ENCODE measurements at places on chromosomes 7 and 10.

DNA sequence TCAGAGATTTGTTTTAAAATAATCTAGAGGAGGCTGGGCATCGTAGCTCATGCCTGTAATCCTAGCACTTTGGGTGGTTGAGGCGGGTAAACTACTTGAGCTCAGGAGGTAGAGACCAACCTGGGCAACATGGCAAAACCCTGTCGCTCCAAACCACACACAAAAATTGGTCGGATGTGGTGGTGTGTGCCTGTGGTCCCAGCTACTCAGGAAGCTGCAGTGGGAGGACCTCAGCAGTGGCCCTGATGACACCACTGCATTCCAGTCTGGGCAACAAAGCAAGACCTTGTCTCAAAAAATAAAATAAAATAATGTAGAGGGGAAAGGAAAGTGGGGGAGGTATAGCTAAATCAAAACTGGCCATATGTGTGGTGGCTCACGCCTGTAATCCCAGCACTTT, 13.9 kb upstream of the PPP3CB start:
- DNase-seq = no peak

DNA sequence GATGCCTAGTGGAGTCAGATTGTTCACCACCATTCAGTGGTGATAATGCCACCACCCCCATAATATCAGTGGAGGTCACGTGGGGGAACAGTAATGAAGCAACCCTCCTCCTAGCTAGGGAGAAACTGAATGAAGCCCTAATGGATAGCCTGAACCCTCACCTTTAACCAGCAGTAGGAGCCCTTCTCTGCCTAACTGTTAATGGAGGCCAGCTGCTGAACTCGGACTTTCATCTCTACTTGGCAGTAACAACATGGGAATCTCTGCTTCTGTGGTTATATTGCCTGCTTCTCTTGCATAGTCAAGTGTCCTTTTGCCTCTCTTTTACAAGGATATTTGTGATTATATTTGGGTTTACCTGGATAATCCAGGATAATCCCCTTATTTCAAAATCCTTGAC, 1097.9 kb downstream of the REEP3 start:
- no peak for DNase-seq

DNA sequence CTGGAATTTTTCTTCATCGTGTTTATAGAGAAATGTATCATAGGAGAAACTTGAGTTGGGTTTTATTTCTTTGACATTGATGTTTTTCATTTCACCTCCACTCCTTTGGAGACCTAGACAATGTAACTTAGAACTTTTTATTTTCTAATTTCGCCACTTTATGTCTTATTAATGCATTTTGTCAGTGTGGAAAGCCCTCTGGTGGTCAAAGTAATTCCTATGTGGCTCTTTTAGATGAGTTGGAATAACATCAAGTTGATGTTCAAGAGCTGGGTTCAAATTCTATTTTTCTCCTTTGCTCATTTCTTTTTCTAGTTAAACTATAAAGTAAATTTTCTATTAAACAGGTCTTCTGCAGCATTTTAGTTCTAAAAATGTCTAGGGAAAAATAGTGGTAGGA, 478.6 kb downstream of the LRMDA start:
- peak; percentile 35 for DNase-seq

GRCh38 chr7:90298145-90299038, 22.7 kb downstream of the FAM237B start:
- DNase-seq = peak; percentile 59

GRCh38 chr7:17302575-17303142, 4.2 kb downstream of the AHR start:
- DNase-seq = no peak

DNA sequence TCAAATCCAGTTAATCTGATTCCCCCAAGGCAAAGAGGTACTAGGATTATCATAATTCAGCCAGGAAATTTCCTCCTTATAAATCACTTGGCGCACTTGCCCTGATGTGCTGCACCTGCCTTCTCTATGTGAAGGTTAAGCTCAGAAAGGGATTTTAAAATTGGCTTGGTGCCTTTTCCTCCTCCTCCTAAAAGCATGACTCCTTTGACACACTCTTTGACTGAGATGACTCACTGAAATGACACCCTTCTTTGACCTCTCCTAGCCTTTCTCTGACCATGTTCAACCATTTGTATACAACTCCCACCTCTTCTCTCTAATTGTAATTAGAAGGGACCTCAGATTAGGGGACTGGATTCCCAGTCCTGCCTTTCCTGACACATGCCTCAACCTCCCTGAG, 46.5 kb downstream of the ABLIM1 start:
- DNase-seq = no peak

GRCh38 chr10:28586176-28586575, 53.3 kb downstream of the WAC start:
- DNase-seq = no peak

DNA sequence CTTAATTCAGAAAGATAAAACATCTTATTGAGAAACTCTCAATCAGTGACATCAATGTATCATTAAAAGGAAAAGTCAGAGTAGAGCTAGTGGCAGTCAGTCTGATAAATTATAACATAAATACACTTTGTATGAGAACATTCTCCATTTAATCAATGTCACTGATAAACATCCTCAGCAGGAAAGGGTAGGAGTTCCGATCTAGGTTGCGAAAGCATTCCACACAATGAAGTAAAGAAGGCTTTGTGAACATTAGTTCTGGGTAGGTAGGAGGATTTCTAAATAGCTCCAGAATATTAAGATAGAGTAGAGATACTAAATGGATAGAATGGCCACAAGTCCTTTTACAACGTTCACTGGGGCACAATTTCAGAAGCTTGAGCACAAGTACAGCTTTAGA, 179.7 kb upstream of the MALRD1 start:
- no peak for DNase-seq

- no peak for DNase-seq
Observed at GRCh38 chr10:11285171-11285570, 267.5 kb downstream of the CELF2 start.

DNA sequence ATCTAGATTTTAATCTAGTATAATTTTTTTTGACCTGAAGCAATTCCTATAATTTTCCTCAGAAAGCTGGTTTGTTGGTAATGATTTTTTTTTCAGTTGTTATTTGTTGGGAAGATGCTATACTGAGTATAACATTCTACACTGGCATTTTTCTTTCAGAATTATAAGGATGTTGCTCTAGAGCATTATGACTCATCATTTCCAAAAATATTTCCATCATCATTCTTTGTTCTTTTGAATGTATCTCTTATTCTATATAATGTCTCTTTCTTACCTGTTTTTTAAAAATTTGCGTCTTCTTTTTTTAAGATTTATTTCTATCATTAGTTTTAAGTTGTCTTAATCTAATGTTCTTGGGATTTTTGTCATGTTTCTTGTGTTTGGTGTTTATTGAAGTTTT, 356.5 kb upstream of the KCND2 start:
- DNase-seq = no peak

DNA sequence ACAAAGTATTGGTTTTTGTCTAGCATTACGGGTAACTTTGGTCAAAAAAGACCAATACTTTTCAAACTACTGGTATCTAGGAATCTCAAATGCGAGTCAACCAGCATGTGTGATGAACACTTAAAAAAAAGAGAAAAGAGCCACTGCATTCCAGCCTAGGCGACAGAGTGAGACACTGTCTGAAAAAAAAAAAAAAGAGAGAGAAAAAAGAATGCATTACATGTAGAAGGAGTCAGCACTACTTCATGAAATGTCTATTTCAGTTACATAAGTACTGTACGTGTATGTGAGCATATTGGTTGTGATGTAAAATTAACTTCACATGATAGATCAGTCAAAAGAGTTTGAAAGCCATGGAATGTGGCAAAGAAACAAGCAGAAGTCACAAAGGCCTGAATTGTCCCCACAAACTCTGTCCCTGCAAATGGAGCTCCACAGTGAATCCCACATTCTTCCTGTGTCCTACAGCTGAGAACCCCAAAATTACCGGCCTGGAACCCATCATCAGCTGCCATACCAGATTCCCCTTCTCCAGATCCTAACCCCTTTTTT, 1.6 kb downstream of the DENND11 start:
- DNase-seq = no peak

DNA sequence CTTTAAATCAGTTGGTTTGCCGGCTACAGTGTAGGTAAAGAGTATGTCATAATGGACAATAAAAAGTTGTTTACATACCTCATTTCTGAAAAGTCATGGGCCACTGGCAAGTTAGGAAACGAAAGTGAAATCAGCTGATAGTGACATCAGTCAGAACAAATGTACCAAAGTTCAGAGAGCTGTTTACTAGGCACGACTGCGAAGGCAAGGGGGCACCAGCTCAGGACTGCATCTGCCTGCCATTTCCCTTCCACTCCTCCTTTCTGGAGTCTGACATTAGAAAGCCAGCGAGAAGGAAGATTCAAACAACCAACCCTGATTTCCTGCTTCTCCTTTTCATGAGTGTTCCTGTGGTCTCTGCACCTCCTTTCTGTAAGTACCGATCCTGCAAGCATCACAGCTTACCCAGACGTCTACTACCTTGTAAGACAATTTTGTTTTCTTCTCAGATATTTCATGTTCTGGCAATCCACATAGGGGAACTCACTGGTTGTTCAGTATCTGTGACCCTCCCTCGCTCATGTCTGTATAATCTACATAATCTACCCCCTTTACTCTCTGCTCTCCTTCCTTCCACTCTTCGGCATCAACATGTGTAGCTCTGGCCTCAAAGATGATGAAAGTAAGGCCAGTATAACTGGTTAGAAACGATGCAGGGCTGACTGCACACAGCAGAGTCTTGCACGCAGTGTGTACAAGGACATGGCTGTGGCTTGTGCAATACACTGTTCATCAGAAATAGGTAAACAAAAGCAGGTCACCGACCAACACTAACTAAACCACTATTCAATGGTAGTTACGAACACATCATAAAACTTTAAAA, at the start of gene TMEM140:
Gene TMEM140, plus strand, starts transcription at position 174 of the 823 bp plus-strand sequence. CDS start 16,370 bp downstream, outside the sequence.
- DNase-seq = no peak

GRCh38 chr10:52756295-52756694, 16.3 kb downstream of the MBL2 start:
- no peak for DNase-seq

DNA sequence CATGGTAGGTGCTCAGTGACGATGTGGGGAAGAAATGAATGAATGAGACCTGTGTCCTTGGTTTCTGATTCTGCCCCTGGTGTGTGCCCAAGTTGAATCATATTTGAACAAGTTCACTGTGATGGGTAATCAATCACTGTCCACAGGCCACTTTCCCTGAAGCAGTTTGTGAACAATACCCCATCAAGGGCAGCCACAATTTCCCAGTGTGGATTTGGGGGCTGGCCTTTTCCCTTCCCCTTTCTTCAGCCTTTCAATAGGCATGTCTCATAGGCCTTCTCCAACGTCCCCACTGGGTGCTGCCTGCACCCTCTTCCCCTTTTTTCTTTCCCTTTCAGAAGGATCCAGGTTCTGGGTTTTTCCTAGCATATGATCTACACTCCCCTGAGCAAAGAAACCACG, 64.7 kb downstream of the CREB5 start:
- DNase-seq = no peak

DNA sequence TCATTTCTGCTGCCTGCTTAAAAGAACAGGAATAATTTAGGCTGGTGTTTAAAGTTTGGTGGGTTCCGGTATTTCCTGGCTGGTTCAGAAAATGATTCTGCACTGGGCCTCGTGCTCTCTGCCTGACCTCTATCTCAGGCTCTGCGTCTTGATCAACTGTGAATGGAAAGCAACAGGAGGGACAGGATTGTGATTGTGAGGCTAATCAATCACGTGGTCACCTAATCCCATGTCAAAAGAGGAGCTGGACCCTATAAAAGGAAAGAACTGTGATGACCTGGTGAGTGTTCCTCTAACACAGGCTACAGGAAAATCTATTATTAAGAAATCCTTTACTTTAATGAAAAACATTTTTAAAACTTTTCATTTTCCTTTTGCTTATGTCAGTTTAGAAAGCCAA, at the start of gene DHX32:
Gene DHX32, minus strand, starts transcription at position 101 of the 400 bp plus-strand sequence. CDS start 468 bp downstream, outside the sequence.
- no peak for DNase-seq

DNA sequence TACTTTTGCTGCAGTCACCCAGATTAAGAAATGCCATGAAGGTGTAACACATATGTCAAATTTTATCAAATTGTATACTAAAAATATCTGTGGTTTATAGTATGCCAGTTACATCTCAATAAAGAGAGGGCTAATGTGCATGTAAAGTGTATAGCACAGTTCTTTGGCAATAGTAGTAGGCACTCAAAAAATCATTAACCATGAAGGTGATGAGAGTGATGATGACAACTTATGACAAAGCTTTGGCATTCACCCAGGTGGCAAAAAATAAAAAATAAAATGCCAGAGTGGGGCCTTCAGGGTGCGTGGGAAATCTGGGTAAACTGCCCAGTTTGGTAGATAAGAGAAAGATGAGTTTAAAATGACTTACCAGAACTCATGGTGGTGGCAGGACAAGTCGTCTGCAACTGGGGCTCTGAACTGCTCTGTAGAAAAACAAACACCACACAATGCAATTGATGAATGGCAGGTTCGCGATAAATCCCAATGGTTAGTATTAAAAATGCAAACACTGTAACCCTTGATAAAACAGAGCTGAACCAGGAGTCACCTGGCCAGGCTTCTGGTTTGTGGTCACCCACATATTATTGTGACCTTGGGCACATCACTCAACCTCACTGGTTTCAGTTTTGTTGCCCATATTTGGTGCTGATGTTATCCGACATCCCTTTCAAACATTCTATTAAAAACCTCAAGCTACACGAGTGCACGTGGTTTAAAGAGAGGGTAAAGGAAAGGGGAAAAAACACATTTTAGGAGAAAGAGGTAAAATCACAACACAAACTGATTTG, 120.2 kb downstream of the SORBS1 start:
- DNase-seq = peak; percentile 20

GRCh38 chr10:124387078-124387874, 31.4 kb downstream of the OAT start:
- DNase-seq = no peak

DNA sequence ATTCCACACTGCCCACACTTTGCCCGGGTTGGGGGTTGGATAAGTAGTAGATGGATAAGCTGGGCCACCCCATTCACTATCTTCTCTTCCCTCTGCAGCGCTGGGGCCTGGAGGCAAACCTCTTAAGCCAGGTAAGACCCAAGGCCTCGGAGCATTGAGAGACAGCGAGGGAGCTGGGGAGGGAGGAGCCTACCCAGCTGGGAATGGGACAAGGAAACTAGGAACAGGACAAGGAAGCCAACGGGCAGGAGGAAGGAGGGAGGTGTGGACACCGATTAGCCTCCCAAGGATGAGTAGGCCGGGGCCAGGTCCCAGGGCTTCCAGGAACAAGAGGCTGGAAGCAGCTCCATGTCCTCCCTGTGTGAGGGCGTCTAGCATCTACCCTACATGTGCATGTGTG, 9.6 kb downstream of the ELN start:
- DNase-seq = no peak

GRCh38 chr7:391961-392524, 102.1 kb downstream of the FOXL3 start:
- DNase-seq = no peak

GRCh38 chr10:89916468-89917215, 215.3 kb downstream of the KIF20B start:
- no peak for DNase-seq

GRCh38 chr10:110724937-110725336, 80.8 kb downstream of the RBM20 start:
- DNase-seq = no peak

- DNase-seq = no peak
Observed at GRCh38 chr7:130850956-130851355, 116.9 kb upstream of the KLF14 start.

- DNase-seq = no peak
Observed at GRCh38 chr10:104989880-104990279, 348.8 kb downstream of the SORCS3 start.
